Osteocyte (in vitro differentiated cells): ENCODE measurements at places on chromosomes 16 and 17. TPM values are rescaled to one million over a fixed set of nuclear protein-coding genes. Genes with fewer than 3 reads are reported as not detected.

- no peak overlapping the region for H3K4me3 ChIP-seq
- DNase-seq: no peak
- H3K27me3 ChIP-seq: no peaks in the 10 kb centered on the region
- H3K36me3 ChIP-seq: peaks cover 5% of the 10 kb centered on the region
- H3K4me1 ChIP-seq: peaks cover 48% of the 10 kb centered on the region
Measured at GRCh38 chr17:67829331-67829730, 4.0 kb downstream of the BPTF start.

GRCh38 chr16:59500601-59501000, 766.5 kb upstream of the GOT2 start:
- H3K27ac ChIP-seq: no peak overlapping the region
- DNase-seq: no peak
- no peaks in the 10 kb centered on the region for H3K27me3 ChIP-seq
- H3K4me3 ChIP-seq: no peak overlapping the region

GRCh38 chr17:64177311-64178010, 47.5 kb upstream of the ERN1 start:
- H3K27ac ChIP-seq: peak overlapping the region; percentile 38
- H3K27me3 ChIP-seq: no peaks in the 10 kb centered on the region
- no peak overlapping the region for H3K4me3 ChIP-seq

DNA sequence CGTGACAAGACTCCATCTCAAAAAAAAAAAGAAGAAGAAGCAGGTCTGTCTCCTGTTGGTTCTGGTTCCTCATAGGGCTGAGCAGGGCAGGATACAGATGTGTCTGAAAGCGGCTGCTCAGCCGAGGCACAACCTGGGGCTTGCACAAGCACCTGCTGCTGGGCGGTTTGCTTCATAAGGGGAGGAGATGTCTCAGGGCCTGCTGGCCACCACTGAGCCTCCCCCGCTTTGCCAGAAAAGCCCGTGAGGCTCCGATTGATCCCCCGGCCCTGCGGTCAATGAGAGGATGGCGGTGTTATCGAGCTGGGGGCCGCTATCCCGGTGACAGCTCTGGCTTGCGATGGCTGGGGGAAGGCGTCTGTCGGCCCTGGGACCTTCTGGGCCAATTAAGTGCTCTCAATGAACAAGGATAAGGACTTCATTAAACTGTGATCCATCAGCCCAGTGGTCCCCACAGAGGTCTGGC, 162.0 kb downstream of the SDK2 start:
- no peak for DNase-seq
- H3K4me1 ChIP-seq: peaks cover 12% of the 10 kb centered on the region
- no peak overlapping the region for H3K4me3 ChIP-seq
- H3K36me3 ChIP-seq: peaks cover 6% of the 10 kb centered on the region

- no peaks in the 10 kb centered on the region for H3K27me3 ChIP-seq
- H3K4me3 ChIP-seq: no peak overlapping the region
- DNase-seq: no peak
- H3K4me1 ChIP-seq: peaks cover 3% of the 10 kb centered on the region
- peaks cover 22% of the 10 kb centered on the region for H3K36me3 ChIP-seq
Measured at GRCh38 chr17:39915559-39915958, 2.9 kb downstream of the GSDMB start.

GRCh38 chr17:2366747-2367494, 29.6 kb downstream of the SGSM2 start:
- peaks cover 8% of the 10 kb centered on the region for H3K4me1 ChIP-seq
- H3K36me3 ChIP-seq: peaks cover 7% of the 10 kb centered on the region

GRCh38 chr17:30477774-30478115, 537 bp downstream of the GOSR1 start:
- H3K27me3 ChIP-seq: no peaks in the 10 kb centered on the region
- no peak for DNase-seq
- peaks cover 6% of the 10 kb centered on the region for H3K36me3 ChIP-seq
- peak overlapping the region; percentile 98 for H3K27ac ChIP-seq
- peak overlapping the region; percentile 95 for H3K4me3 ChIP-seq
- H3K4me1 ChIP-seq: peaks cover 20% of the 10 kb centered on the region

DNA sequence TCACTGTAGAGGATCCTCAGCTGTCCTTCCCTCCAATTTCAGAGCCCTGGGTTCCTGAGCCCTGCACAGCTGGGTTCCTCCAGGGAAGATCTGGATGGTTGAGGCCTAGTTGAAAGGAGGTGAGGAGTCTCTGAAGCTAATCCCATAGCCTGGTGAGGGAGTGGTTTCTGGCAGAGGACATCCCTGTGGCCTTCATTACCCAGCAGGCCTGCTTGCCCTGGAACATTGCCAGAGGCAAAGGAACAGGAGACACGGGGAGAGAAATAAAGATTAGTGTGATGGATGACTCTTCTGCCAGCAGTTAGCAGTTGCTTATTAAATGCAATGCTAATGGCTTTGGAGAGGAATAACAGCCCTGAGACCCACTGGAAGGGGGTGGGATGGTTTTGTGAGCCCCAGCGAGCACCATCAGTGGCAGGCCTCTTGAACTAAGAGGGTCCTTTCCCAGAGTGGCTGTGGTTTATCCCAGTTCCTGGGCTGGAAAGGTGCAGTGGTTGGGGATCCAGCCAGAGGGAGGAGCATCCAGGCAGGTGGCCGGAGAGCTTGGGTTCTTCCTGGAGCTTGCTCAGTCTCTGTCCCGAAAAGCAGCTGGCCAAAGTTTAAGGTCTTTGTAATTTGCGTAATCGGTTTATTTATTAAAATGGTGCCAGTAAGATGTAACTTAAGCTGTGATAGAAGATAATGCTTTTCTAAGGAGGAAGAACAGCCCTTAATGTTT, 209.7 kb downstream of the CCDC182 start:
- no peak overlapping the region for H3K4me3 ChIP-seq
- no peaks in the 10 kb centered on the region for H3K27me3 ChIP-seq
- peaks cover 3% of the 10 kb centered on the region for H3K36me3 ChIP-seq
- peaks cover 39% of the 10 kb centered on the region for H3K4me1 ChIP-seq
- no peak overlapping the region for H3K27ac ChIP-seq

GRCh38 chr17:22492331-22492730, 800.0 kb downstream of the KCNJ18 start:
- H3K4me3 ChIP-seq: no peak overlapping the region
- H3K27ac ChIP-seq: no peak overlapping the region
- H3K36me3 ChIP-seq: no peaks in the 10 kb centered on the region
- H3K4me1 ChIP-seq: no peaks in the 10 kb centered on the region
- no peaks in the 10 kb centered on the region for H3K27me3 ChIP-seq

DNA sequence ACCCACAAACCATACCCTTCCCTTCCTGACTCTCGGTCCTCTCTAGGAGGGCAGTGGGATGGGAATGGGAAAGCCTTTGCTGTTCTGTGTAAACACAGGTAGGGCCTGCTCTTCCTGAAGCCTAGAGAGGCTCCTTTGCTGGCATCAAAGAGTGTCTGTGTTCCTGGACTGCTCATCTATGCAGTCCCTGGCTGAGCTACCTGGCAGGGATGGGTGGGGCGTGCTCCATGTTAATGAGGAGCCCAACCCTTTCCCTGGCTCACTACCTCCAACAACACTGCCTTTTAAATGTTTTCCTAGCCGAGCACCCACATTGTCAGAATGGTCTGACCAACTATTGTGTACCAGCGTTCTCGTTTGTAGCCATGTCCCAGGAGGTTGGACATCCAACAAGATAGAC, 26.6 kb upstream of the NAGLU start:
- no peaks in the 10 kb centered on the region for H3K27me3 ChIP-seq
- DNase-seq: no peak
- peaks cover 30% of the 10 kb centered on the region for H3K36me3 ChIP-seq
- H3K27ac ChIP-seq: no peak overlapping the region
- peaks cover 18% of the 10 kb centered on the region for H3K4me1 ChIP-seq

DNA sequence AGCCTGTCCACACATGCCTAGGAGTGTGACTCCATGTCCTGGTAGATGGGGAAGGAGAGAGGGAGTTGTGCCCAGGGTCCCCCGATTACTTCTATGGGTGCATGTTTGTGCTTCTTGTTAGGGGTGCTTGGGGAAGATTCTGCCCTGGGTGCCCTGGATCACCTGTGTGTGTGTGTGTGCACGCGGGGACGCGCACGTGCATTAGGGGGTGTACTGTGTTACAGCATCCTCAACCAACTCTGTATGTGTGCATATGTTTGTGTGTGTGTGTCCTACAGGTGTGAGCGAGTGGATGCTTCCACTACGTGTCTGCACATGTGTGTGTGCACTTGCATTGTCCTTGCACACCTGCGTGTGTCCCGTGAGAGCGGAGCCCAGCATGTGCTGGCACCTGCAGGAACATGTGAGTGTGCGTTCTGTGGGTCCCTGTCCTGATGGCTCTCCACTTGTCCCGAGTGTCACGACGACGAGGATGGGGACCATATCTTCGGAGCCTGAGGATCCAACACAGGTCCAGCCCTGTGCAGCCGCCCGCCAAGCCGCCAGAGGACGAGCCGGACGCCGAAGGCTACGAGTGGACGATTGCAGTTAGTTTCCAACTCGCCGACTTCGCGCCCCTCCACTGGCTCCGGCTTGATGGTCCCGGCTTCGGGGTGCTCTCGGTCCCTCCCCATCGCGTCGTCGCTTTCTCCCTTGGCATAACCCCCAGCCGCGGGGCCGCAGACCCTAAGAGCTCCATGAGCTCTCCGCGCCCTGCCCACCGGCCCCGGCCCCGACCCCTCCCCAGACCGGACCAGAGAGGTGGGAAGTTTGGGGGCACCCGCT, 6.0 kb upstream of the TBC1D3B start:
- peak; percentile 92 for DNase-seq
- no peaks in the 10 kb centered on the region for H3K36me3 ChIP-seq
- no peak overlapping the region for H3K27ac ChIP-seq
- peaks cover 7% of the 10 kb centered on the region for H3K4me1 ChIP-seq

DNA sequence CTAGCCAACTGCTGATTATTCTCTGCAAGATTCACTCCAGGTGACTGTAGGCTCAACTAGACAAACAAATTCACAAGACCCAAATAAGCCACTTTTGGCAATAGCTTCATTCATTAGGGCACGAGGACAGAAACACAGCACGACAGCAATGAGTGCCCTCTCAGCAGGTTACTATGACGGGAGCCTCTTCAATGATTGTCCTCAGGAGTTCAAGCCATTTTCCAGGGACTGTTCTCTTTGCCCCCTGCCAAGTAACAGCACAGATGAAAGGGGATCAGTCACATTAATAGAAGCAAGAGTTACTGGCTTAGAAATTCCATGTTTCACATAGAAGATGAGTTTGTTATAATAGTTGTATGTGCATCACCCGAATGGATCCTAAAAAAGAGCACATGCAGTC, 712.2 kb downstream of the CDH8 start:
- no peak overlapping the region for H3K4me3 ChIP-seq
- no peak for DNase-seq
- no peak overlapping the region for H3K27ac ChIP-seq
- H3K36me3 ChIP-seq: no peaks in the 10 kb centered on the region
- no peaks in the 10 kb centered on the region for H3K4me1 ChIP-seq

DNA sequence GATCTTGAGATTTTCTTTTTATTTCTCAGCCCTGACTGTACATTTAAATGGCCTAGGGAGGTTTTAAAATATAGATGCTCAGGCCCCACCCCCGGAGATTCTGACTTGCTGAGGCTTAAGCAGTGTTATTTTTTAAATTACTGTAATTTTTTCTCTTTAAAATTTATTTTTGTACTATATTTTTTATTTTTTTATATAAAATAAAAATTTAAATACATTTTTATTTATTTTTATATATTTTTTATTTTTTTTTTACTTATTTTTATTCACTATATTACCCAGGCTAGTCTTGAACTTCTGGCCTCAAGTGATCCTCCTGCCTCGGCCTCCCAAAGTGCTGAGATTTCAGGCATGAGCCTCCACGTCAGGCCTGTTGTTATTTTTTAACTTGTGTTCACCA, 83.3 kb downstream of the KATNIP start:
- no peak for DNase-seq
- H3K4me3 ChIP-seq: no peak overlapping the region
- no peak overlapping the region for H3K27ac ChIP-seq
- H3K4me1 ChIP-seq: peaks cover 4% of the 10 kb centered on the region
- H3K27me3 ChIP-seq: no peaks in the 10 kb centered on the region

Gene GRAPL
- not detected in 2 replicates for total RNA-seq

Gene CCL14
- total RNA-seq: not detected in 2 replicates

Gene AATK
- total RNA-seq: 0.37 TPM in 1 of 2 replicates, not detected in the other

Gene RPL23
- 1,245 and 1,310 TPM in 2 replicates for total RNA-seq

Gene GPR142
- total RNA-seq: not detected in 2 replicates

Gene C16orf96
- 0.08 and 0.26 TPM in 2 replicates for total RNA-seq

Gene LHX1
- total RNA-seq: not detected in 2 replicates
